Posterior vena cava (tissue), 2 donors: ENCODE measurements at places on chromosomes 7 and 10. TPM values are rescaled to one million over a fixed set of nuclear protein-coding genes. Genes with fewer than 3 reads are reported as not detected.

DNA sequence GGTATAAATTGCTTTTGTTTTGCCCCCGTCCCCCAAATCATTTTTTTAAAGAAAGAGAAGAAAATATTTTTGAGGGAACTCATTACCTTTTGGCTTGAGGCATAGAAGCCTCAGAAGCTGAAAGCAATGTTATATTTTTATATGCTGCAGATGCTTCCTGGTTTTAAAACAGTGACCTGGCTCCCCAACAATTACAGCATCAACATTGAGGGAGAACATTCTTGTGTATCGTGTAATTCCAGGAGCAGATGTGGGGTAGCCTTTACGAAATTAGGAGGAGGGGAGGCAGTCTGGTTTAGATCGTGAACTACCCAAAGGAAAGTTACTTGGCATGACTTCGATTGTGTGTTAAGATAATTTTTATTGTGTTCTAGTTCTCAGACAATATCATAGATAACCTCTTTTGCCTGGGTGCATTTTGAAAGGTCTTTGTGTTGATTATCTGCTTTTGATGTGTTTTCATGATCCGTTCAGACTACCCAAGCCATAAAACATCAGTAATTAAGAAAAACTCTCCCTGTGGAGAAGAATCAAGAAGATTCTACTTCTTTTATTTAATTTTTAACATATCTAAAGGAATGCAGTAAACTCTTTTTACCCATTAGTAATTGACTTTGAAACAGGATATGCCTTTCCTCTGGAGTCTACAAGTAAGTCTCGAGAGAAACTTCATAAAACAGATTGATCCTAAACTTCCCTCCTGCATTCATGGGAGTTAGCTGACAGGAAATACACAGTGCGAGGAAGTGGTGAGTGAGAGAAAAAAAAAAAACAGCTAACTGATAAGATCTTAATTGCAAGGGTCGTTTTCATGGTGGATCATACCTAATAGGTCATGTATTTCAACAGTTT lies 141.4 kb downstream of the KIAA1217 start:
- DNase-seq, result no peak

GRCh38 chr7:144975882-144976281 lies 140.0 kb upstream of the TPK1 start:
- DNase-seq, result no peak

- DNase-seq, result no peak
Observed at GRCh38 chr7:21544715-21545114, 1.9 kb downstream of the DNAH11 start.

The ZYX gene
- 407 TPM for total RNA-seq

The UCMA gene
- total RNA-seq, result not detected

The TTYH3 gene
- total RNA-seq, result 51.6 TPM
